Cardiac septum (tissue), 1 donor: ENCODE measurements at places on chromosomes 7 and 10. TPM values are rescaled to one million over a fixed set of nuclear protein-coding genes. Genes with fewer than 3 reads are reported as not detected.

DNA sequence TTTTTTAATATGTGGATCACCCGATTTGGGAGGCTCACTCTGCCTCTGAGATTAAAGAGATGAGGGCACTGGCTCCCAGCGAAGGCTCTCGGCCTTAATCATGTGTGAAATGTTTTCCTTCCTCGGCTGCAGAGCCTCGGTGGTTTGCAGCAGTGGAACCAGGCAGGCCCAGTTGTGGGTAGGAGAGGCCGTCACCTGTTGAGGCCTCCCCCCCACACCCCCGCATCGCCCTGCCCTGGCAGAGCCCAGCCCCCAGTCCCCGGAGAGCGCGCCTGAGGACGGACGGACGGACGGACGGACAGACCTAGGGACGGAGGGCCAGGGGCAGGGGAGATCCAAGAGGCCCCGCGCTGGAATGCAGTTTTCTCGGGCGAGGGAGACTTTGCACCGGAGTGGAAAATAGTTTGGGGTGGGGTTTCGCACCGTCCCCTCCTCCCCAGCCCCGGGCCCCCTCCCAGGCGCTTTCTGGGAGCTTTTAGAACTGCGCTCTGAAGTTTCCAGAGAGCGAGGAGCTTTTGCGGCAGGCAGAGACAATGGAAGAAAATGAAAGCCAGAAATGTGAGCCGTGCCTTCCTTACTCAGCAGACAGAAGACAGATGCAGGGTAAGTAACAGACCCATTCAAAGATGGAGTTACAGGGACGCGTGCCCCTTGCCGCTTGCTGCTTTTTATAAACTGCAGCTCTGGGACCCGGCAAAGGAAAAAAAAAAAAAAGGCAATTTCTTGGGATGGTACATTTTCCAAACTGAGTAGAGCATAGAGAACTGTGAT lies at the start of gene KIAA1217:
TSS of gene KIAA1217 (plus strand) at position 478 of the 771 bp plus-strand sequence. CDS start at position 534, 56 bp downstream.
- no peak for DNase-seq

GRCh38 chr7:12687718-12688171 lies 312 bp downstream of the ARL4A start:
- no peak for DNase-seq

GRCh38 chr7:152054367-152055230 lies 29.1 kb downstream of the GALNT11 start:
- DNase-seq = no peak

GRCh38 chr10:129533281-129533680 lies 66.2 kb downstream of the MGMT start:
- no peak for DNase-seq

GRCh38 chr7:44633254-44634186 lies 27.1 kb downstream of the OGDH start:
- DNase-seq = no peak

DNA sequence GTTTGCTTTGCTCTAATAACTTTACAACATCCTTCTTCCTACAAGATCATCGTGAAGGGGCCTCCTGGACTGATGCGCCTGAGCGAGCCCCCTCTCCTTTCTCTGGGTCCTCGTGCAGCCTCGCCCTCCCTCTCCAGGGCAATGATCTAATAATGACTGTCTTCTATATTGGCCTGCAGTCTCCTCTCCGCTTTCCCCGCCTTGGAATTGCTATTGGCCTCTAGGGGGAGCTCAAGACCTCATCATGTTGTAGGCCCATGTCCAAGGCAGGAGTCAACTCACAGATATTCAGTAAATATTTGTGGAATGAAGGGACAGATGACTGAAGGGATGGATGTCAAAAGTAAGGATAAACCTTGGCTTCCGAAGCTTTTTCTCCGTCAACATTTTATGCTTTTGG lies 1180.3 kb downstream of the TYW1 start:
- no peak for DNase-seq

GRCh38 chr7:100604028-100604975 lies 2.1 kb downstream of the PCOLCE start:
- peak; percentile 90 for DNase-seq

- DNase-seq = no peak
Measured at GRCh38 chr10:128875956-128876736, 590.9 kb upstream of the MGMT start.

- no peak for DNase-seq
Measured at GRCh38 chr7:131021460-131021859, 287.5 kb upstream of the KLF14 start.

DNA sequence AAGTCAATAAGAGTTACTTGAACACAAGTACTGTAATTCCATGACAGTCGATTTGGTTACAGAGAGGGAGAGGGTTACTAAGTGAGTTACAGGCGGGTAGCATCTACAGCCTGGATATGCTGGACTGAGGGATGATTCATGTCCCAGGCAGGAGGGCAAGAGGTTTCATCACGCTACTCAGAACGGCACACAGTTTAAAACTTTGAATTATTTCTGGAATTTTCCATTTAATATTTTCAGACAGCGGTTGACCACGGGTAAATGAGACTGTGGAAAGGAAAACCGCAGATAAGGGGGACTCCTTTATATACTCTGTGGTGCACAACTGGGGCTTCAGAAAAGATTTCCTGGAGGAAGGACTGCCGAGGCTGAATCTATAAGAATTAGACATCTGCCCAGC lies 25.7 kb upstream of the LRRC4 start:
- no peak for DNase-seq

DNA sequence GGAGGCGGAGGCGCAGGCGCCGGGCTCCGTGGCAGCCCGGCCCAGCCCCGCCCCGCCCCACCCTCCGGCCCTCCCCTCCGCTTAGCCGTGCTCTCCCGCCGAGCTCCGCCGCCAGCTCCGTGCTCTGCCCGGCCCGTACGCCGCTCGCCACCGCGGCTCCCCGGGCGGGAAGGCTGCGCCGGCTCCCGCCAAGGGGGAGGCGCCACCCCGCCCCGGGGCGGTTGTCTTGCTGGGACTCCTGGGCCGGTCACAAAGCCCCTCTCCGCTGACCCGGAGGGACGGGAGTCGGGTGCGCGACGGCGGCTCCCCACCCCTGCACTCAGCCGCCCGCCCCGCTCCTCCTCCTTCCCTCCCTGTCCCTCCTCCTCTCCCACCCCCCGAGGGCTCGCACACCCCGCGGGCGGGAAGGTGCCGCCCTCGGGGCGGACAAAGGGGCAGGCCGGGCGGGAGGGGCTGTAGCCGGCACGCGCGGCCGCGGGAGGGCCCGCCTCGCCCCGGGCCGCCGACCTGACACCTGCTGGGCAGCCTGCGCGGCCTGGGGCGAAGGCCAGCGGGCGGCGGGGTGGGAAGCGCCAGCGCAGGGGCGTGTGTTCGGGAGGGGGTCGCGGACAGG lies 11.5 kb upstream of the SP8 start:
- no peak for DNase-seq

DNA sequence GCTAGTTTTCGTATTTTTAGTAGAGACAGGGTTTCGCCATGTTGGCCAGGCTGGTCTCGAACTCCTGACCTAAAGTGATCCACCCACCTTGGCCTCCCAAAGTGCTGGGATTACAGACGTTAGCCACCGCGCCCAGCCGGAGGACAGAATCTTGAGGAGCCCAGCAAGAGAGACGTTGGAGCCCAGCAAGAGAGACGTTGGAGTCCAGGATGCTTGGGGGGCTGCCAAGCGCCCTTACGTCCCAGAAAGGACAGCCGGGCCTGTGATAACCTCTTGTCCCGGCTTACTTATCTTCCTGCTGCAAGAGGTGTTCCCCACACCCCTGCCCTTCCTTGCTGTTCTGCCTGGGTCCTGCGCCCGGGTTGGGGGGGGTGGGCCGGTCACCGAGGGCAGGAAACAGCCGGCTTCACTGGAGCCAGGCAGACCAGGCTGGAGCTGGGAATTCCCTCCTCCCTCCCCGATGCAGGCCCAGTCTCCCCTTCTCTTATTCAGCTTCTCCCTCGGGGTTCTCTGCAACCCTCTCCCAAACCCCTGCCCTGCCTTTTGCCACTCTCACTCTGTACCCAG lies 1.9 kb upstream of the EPHB4 start:
- DNase-seq = no peak

DNA sequence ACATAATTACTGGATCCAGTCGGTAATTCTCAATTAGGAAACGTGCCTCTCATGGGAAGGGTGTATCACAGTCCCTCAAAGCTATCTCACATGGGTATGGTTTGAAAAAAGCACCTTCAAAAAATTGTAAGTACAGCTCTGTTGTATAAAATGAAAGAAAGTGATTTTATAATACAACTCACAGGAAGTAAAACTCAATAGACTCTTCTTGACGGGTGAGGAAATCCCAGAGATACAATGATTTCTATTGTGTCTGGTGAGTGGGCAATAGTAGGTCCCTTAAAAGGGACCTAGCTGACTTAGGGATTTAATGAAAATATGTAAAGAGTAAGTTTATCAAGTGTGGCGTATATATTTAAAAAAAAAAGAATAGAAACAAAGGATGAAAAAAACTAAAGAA lies 27.0 kb downstream of the TASOR2 start:
- DNase-seq = no peak

DNA sequence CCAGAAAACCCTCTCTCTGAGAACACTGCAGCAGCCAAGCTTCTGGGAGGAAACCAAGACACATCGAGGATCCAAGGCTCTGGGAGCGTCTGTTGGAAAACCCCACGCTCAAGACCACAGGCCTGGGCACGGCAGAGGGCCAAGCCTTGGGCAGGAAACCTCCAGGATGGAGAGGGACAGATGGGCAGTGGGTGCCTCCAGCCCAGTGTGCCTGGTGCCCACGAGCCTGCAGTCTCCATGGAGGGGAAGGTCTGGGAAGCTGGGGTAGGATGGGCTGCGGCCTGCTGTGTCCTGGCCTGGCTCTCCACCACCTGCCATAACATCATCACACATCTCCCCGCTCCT lies 96.1 kb downstream of the FAM53B start:
- no peak for DNase-seq

GRCh38 chr7:15463801-15464666 lies 97.8 kb downstream of the AGMO start:
- DNase-seq = no peak

GRCh38 chr10:60964257-60965235 lies 20.6 kb upstream of the RHOBTB1 start:
- peak; percentile 75 for DNase-seq

DNA sequence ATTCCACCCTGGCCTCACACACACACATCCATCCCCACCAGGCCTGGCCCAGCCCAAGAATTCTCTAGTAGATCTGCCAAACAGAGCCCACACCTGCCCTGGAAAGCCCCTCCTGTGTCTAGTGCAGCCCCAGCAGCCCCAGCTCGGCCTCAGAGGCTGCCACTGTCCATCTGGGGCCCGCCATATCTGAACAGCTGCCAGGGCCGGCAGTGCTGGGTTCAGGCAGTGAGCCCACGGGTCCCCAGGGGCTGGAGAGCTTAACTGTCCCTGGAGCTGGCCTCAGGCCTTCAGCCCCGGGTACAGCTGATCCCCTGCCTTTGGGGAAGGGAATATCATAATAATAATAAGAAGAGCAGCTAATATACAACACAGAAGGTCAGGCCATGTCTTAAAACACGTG lies 574 bp downstream of the MYL10 start:
- DNase-seq = no peak

GRCh38 chr7:92788559-92789183 lies 47.7 kb downstream of the CDK6 start:
- DNase-seq = no peak

- peak; percentile 36 for DNase-seq
Measured at GRCh38 chr7:44971902-44972441, 6.8 kb downstream of the MYO1G start.

GRCh38 chr10:133258818-133259601 lies 17.7 kb downstream of the ADAM8 start:
- peak; percentile 92 for DNase-seq

DNA sequence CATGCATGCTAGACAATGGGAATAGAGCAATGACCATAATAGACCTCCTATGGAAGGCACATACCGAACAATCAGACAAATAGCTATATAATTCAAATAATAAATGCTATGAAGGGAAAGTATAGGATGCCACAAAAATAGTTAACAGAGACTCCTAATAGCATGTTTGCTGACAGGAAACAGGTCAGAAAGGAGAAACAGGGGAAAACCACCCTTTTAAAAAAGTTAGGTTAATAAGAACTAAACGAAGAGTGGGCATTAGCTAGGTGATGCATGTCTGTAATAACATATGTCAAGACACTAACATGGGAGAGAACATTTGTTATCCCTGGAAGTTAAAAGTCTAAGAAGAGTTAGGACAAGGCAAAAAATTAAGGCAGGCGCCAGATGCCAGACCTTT lies 58.9 kb downstream of the ABI1 start:
- no peak for DNase-seq

DNA sequence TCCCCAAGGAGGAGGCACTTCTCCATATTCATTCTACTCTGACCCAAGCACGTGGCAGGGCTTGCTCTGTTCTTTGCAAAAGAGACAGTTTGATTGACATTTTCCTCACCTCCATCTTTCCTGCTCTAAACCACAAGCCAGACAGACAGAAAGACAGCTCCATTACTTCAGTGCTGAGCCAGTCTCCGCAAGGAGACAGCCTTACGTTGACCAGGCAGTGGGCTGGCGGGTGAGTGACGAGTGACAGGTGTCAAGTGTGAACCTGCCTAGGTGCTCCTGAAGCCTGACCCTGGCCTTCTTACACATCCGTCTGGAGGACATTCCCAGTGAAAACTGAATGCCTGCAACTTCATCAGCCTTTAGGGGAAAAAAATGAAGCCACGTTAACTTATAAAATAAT lies 314.6 kb downstream of the TNS3 start:
- no peak for DNase-seq

DNA sequence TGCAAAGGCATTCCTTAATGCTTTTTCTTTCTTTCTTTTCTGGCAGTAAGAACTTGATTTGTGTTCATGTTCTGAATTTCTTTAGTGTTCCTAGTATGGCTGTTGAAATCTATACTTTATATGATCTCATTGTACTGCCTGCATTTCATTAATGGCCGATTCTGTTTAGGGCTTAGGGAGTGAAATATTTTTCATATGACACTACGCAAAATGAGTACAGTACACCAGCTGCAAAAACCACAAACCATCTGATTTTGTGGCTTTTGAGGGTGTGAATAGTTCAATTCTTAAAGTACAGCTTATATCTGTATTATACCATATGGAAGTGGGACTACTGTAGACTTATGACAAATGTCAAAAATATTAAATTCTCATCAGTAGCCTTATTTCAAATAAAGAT lies 69.1 kb upstream of the FOXP2 start:
- DNase-seq = no peak

Gene AOC1
- 0.43 TPM for total RNA-seq

Gene HPSE2
- 0.16 TPM for total RNA-seq

Gene NAMPT
- 121 TPM for total RNA-seq

Gene C7orf33
- not detected for total RNA-seq

Gene HELLS
- 0.86 TPM for total RNA-seq

Gene GHITM
- 395 TPM for total RNA-seq

Gene JAKMIP3
- 1.5 TPM for total RNA-seq

Gene TFEC
- total RNA-seq = 1.6 TPM

Gene OR2A5
- not detected for total RNA-seq

Gene ZNF775
- total RNA-seq = 3.4 TPM

Gene HMX2
- not detected for total RNA-seq

Gene SFXN2
- 2.8 TPM for total RNA-seq

Gene TRIM73
- 1.4 TPM for total RNA-seq

Gene RASA4B
- total RNA-seq = 6.3 TPM

Gene GAD2
- not detected for total RNA-seq

Gene TAC1
- not detected for total RNA-seq

Gene TMEM176B
- total RNA-seq = 44.9 TPM
